Activated naive CD4-positive, alpha-beta T cell (primary cell): ENCODE measurements at places on chromosomes 7 and 10.

GRCh38 chr7:132035517-132036362 lies 479.3 kb upstream of the PODXL start:
- DNase-seq, result no peak

GRCh38 chr10:122730238-122730637 lies 30.6 kb upstream of the C10orf120 start:
- DNase-seq, result no peak

DNA sequence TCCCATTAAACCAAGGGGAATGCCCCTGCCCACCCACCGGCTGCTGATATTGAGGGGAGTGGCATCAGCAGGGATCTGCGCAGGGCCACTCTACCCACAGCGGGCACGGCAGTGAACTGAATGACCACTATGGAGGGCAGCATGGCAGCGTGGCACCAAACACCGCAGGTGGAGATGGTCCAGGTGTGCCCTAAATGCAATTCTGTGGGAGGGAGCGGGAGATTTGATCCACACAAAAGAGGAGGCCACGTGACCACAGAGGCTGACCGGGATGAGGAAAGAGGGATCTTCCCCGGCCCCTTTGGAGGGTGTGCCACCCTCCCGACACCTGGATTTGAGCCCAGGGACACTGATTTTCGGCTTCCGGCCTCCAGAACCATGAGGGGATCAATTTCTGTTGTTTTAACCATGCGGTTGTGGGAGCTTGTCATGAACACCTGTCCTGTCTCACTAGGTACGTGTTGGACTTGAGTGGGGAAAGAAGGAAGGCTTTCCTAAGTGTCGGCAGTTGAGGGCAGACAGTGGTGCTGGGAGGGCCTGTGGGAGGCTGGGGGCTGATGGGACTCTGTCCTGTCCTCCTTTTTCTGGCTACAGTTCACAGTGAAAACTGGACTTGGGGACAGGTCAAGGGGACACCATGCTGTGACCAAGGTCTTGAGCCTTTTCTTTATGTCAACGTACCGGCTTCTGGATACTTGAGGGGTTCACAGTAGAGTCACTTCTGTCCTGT lies 66.1 kb downstream of the CFAP46 start:
- DNase-seq, result no peak

GRCh38 chr7:2511769-2512168 lies 7.8 kb upstream of the LFNG start:
- no peak for DNase-seq

GRCh38 chr10:3764626-3765112 lies 20.3 kb downstream of the KLF6 start:
- DNase-seq, result no peak

DNA sequence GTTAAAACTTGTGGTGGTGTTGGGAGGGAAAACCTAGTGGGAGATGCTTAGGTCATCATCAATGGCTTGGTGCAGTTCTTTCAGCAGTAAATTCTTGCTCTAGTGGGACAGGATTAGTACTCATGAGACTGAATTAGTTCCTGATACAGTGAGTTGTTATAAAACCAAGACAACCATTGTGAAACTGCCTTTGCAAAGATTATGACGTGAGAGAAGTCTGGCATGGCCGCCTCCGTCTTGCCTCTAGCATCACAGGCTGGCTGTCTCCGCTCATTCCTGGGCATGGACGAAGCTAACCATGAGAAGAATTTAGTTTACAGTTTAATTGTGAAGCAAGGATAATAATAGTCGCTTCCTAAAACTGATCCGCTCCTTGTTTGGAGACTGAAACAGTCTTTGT lies 186.4 kb downstream of the KIF20B start:
- no peak for DNase-seq

DNA sequence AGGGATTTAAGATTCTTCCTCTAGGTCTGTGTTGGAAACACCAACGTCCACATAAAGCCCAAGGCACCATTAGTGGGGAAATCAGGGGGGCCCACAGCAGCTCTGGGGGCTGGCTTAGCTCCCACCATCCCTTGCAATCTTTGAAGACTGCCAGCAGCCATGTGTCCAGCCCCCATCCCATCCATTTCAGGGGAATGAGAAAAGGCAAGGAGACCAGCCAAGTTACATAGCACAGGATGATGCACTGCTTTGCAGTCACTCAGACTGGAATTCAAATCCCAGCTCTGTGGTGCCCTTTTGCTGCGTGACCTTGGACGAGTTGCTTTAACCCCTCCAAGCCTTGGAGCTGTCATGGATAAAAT lies 108.9 kb upstream of the ZMIZ1 start:
- no peak for DNase-seq

DNA sequence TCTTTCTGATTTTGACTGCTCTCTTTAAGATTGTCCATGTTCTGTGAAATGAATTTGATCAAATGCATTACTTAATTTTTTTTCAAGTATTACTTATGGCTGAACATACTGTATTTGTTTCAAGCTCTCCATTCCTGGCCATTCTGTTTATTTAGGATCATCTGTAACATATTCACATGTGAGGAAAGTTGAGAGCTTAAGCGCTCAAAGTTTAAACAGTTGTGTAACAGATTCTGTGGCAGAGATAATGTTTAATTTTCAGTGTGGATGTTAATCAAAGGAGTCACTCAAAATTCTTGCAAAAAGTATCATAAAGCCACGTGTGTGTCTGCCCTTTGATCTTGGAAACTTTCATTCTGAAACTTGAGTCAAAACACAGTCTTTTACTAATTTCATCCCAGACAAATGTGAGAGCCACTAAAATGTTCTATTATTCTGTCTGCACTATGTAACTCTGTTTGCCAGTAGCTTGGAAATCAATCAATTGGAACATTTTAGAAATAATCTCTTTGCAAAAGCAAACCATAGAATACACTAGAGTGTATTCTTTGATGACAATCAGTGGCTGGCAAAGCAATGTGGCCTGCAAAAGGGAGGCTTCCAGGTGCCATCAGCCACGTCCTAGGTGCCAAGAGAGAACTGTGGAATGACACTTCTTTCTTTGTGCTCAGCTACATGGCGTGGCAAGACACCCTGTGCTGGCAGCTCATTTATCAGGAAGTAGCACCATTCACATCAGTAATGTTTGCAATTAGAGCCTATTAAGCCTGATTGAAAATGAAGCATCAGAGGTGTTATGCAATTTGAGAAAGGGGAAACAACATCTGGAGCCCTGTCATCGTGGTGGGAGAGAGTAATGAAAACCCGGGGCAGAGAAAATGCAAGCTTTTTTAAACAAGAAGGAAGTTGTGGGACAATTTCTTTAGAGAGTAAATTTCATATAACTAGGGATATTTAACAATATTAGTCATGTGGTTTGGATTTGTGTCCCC lies 40.9 kb downstream of the ARL5B start:
- no peak for DNase-seq

GRCh38 chr10:102492983-102493382 lies 9.5 kb downstream of the ACTR1A start:
- no peak for DNase-seq

- DNase-seq, result no peak
Measured at GRCh38 chr7:130420943-130421578, 19.8 kb downstream of the CEP41 start.

- no peak for DNase-seq
Measured at GRCh38 chr7:144528536-144529045, 125.1 kb upstream of the NOBOX start.

GRCh38 chr7:101746314-101746713 lies 71.1 kb upstream of the CUX1 start:
- no peak for DNase-seq

DNA sequence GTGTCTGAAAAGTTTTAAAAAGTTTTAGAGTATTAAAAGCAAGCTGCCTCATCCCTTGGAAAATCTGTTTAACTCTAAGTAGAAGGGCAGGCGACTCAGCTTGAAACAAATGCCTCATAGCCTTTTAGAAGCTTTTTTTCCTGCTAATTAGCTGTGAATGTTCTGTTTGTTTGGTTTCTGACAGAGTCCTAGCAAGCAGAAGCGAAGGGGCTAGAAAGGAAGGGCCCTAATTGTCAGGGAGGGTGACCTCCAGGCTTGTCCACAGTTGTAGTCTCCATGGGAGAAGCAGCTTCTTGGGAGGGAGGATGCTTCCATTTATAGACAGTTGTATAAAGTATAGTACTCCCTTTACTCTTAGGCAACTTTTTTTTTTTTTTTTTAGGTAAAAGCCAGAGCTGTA lies 90.9 kb downstream of the DNAJC1 start:
- DNase-seq, result no peak

DNA sequence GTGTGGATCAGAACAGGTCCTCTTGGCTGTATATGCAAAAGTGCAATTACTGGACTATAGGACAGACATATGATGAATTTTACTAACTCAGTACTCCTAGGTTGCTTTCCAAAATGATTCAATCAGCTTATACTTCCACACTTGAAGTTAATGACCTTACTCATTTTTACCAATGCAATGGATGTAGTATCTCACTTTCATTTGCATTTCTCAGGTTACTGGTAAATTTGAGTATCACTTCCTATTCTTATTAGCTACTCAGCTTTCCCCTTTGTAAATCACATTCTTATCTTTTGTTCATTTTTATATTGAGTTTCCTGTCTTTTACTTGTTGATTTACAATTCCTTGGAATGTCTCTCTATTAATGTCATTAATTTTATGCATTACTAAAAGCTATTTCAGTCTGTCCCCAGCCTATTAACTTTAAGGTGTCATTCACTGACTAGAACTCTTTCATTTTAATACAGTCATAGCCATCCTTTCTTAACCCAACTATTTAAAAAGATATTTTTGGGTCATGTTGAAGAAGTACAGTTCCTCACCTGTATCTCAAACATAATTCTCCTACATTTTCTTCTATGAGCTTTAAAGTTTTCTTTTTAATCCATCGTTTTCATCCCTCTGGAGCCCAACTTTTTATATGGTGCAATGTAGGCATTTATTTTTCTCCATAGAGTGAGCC lies 88.6 kb downstream of the VIM start:
- no peak for DNase-seq

DNA sequence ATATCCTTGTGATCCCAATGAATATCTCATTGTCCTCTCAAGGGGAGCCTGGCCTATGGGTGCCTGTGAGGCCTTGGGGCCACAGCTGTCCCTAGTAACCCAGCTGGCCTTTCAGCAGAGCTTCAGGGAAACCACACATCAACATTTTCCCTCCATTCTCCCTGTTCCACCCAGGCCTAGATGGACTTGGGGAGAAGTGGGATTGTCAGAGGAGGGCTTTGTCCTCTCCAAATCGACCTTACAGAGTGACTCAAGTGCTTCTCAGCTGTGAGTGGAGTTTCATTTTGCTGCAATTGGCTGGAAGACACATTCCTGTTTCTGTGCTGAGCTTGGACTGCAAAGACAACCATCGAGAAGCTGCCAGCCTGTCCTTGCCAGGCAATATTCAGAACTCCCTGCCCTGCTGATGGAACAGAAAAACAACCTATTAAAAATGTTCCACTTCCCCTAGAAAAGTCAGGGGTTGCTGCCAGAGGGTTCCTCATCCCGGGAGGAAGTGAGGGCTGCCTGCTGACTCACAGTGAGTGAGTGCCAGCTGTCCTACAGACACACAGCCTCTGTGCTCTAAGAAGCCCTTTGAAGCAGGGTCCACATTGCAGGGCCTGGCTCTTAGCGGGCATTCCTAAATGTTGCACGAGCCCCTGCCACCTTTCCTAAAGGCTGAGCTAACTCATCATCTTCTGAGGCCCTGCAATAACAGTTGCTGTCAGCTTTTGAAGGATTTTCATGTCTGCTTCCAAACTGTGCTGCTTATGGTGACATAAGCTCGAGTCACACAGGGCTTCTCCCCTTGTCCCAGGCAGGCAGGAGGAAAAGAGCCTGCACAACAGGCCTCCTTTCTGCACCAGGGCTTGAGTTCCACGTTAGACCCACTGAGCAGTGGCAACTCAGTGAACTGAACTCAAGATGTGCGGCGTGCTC lies 20.5 kb downstream of the STRA8 start:
- no peak for DNase-seq

DNA sequence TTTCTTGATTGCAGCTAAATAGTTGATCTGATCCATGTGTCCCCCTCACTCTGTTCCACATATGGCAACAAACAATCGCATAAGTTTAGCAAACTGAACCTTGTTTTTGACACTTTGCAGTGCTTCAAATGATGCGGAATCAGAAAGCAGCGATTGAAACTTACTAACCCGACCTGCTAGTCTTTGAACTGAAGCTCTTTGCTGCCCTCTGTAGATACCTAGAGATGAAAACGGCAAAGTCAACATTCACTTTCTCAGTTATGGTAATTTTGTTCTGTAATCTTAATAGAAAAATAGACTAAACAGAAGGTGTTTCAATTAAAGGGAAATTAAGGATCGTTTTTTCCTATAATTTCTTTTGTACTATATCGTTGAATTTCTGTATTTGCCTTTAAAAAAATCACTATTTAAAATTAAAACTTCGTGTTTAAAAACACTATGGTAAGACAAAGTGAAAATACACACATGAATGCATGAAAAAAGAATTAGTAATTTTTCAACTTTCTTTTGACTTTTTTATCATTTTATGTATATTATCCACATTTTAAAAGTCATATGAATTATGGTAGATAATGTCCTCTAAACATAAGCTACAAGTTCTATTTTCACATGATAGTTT lies 276.5 kb downstream of the MAGI2 start:
- no peak for DNase-seq

DNA sequence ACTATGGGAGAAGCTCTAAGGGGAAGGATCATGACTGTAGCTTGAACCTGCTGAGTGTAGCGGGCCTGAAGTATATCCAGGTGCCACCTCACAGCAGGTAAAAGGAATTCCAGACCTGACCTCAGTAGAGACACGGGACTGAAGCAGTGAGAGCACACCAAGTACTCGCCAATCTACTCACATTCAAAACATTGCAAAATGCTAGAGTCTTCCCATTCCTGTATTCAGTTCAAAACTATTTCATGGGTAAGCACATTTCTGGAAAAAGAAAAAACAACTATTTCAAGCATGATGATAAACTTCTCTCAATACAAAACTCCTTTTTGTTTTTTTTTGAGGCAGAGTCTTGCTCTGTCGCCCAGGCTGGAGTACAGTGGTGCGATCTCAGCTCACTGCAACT lies 121.9 kb upstream of the AUTS2 start:
- no peak for DNase-seq

DNA sequence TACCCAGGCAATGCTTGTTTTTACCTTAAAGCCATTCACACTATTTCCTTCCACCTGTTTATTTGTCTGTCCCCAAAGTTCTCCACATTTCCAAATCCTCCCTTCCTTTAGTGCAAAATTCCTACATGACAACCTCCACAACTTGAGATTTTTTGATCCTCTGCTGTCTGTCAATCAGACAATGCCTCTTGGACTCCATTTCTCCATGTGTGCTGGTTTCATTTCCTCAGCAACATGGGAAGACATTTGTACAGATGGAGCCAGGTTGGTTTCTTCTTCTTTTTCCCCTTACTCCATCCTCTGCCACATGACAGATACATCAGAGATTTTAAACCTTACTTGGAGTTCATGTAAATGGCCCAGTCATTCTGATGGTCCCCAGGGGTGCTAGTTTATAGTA lies 19.1 kb upstream of the GIMAP2 start:
- no peak for DNase-seq

GRCh38 chr7:73769481-73770001 lies 529 bp downstream of the CLDN3 start:
- DNase-seq, result no peak
